ENCODE measurements at places on chromosomes 7 and 10.
A peak's percentile ranks its signal among the peaks of the same experiment; 100 is the strongest.

DNA sequence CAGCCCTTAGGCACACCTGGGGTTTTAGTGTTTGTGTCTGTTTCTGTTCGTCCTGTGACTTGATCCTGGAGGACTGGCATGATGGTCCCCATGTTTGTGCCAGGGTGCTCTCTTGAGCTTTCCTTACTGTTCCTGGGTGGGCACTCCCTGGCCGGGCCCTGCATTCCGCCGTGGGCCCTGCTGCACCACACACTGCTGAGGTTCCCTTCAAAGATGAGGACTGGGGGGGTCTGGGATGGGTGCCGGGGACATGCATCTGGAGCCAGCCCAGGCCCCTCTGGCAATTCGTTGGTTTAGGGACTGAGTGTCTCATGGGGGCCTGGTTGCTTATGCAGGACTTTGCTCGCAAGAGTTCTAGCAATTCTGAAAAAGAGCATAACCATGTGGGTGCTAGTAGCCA, 4.7 kb downstream of the AGAP3 start:
- DNase-seq: no peak

DNA sequence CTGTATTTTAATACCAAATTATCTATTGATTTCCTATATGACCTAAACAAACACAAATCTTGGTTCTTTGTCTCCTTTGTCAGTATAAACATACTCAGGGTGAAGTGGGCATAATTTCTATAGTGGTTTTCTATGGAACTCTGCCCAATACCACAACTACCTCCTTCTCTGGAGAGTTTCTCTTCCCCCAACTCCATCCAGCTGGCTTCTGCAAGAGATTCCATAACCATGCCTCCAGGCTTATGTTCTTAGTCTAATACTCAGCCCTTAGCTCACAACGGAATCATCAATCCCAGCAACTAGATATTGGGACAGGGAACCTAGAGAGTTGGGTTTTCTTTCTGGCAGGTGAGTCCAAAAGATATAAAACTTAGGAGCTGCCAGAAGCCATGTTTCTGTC, 127.3 kb downstream of the TRIL start:
- DNase-seq: no peak

GRCh38 chr10:112695539-112695938, 248.5 kb downstream of the VTI1A start:
- no peak for DNase-seq

DNA sequence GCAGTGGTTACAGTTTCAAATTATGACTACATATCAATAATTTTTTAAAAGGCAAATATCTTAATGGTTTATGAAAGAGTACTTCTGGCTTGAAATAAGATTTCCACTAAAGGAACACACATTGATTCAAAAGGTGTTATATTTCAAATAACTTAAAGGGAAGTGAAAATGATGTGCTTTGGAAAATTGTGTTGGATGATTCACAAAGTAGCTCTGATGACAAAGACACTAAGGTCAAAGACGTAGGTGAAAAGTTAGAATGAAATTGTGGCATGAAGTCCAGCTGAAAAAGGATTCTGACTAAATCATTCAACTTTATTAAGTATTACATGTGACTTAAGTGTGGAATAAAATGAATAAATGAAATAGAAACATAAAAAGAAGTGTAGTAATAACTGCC, 20.8 kb upstream of the OR2A5 start:
- no peak for DNase-seq

DNA sequence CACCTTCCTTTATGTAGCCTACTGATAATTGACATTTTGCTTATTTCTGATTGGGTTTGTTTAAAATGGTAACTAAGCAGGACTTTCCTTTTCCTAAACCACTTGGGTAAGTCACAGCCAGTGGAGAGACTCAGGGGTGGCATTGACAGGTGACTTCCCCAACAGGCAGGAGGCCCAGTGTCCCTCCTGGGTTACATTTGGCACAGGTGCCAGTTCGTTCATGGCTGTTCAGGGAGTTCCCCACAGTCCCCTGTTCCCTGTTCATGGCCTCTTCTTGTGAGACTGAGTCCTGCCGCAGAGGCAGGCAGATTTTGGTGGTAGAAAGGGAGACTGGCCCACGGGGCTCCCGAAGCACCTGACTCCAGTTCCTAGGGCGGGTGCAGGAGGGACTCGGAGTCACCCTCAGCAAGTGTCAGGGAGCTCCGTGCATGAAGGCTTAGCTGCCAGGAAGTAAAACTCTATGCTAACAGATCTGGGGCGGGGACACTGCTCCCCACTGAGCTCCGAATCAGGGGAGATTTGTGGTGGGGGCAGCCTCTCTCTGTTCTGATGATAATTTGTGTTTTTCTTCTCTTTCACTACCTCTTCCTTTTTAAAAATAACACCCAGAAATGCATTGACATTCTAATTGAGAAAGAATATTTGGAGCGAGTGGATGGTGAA, 84.1 kb downstream of the EZH2 start:
- DNase-seq: no peak

DNA sequence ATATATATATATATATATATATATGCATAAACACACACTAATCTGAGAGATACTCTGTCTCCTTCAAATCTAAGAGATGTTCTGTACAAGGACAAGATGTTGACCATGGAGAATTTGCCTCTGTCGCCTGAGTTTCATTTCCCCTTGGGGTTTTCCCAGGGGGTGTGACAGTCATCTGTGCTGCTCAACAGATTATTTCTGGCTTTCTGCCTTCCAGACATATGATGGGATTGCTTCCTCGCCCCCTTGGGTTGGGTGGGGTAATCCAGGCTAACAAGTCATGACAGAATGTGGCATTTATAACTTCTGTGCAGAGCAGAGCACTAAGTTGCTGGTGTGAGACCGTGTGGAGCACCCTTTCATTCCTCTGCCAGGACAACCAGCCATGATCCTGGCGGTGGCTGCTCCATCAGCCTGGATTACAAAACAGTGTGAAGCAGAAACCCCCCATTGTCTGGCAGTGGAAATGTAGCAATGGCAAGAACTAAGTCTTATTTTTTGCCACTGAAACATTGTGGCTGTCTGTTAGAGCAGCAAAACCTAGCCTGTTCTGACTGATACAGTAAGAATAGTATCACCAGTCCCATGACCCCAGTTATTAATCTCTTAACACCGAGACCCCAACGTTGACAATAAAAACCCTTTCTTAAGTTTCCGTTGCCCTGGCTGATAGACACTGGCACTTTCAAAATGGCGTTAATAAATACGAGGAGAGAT, 13.7 kb upstream of the USP6NL start:
- no peak for DNase-seq

DNA sequence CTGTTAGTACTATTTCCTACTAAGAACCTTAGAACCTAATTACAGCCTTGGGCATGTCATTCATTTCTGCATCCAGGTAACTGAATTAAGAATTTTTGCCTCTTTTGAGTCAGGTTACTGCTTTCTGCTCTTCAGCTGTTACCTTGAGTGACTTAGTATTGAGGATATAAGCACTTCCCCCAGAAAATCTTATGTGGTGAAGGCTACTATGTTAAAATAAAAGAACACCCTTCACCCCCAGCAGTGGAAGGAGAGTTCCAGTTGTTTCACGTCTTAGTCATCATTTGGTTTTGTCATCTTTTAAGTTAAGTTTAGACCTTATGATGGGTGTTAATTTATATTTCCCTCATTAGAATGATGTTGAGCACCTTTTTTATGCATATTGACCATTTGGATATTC, 82.8 kb downstream of the GLCCI1 start:
- no peak for DNase-seq

DNA sequence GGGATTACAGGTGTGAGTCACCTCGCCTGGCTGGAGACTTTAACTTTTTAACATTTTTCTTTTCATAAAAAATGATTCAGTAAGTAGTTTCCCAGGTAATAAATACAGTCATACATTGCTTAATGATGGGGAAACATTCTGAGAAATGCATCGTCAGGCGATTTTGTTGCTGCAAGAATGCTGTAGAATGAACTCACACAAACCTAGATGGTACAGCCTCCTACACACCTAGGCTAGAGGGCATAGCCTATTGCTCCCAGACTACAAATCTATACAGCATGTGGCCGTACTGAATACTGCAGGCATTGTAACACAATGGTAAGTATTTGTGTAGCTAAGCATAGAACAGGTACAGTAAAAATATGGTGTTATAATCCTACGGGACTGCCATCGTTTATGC, 108.5 kb upstream of the SFMBT2 start:
- DNase-seq: no peak

DNA sequence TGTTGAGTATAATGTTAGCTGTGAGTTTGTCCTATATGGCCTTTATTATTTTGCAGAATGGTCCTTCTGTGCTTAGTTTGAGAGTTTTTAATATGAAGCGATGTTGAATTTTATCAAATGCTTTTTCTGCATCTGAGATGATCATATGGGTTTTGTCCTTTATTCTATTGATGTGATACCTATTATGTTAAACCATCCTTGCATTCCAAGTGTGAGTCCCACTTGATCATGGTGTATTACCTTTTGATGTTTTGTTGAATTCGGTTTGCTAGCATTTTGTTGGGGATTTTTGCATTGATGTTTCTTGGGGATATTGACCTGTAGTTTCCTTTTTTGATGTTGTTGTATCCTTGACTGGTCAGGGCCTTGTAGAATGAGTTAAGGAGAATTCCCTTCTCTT, 166.4 kb downstream of the MLLT10 start:
- peak; percentile 20 for DNase-seq

GRCh38 chr7:130365511-130366441, 14.5 kb upstream of the CPA1 start:
- DNase-seq: peak; percentile 33

DNA sequence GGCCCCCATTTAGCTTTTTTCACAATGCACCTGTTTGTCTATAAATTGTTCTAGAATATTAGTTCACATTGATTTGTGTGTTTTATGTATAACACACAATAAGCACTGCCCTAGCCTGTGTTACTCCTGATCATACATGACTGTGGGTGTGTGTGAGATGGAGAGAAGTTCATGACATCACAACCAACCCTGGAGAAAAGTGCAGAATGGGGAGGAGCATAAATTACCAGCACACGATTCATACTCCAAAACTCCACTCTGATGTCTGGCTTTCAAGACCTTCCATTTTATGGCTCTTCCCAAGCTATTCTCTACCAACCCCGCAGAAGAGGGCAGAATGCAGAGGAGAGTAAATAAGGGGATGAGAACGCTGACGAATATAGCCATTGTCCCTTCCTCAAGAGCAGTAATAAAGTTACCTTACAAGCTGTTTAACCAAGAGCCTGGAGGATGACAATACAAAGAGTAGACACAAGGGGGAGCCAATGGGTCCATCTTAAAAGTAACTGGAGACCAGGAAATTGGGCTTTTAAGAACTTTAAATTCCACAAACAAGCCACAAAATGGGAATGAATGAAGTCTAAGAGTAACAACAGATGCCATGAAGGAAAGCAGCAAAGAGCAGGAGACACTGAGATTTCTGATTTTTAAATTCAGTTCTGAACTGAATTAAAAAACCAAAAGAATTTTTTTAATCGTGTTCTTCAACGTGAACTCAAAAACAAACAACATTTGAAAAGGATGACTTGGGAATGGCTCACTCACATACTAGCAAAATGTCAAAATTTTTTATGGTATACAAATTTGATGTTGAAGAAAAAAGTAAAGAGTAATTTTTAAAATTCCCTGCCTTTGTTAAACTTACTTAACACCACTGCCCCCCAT, 159.6 kb downstream of the PARD3 start:
- peak; percentile 91 for DNase-seq

DNA sequence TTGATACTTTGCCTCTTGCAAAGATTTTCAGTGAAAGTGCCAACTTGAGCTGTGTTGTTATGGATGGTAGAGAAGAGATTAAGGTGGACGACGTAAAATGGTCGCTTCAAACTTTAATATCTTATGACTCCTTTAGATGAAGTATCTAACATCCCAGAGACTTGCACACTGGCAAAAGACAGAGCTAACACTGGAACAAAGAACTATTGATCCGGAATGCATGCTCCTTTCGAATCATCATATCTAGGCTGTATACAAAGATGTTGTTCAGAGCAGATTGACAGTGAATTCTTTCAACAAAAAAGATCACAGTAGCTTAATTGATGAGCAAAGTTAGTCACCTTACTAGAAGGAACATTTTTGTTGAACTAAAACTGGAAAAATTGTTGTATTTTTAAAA, 592.7 kb downstream of the NXPH1 start:
- no peak for DNase-seq

GRCh38 chr7:117157241-117158209, 165.3 kb downstream of the WNT2 start:
- no peak for DNase-seq

DNA sequence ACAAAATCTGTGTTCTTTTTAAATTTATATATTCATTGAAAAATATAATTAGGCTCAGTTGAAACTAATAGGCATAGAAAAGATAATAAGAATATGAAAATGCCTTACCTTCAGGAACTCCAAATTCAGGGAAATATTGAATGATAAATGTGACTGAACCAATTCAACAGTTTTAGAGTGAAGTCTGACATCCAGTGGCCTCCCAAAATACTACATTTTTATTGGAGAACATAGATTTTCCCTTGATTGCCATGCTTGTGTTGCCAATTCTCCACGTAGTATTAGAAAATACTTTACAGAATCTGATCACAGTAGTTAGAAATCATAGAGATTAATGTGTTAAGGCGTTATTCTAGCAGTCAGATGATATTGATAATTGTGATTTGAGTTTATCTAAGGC, 1246.7 kb downstream of the GATA3 start:
- DNase-seq: no peak

GRCh38 chr7:105010504-105011130, 3.4 kb upstream of the KMT2E start:
- no peak for DNase-seq

DNA sequence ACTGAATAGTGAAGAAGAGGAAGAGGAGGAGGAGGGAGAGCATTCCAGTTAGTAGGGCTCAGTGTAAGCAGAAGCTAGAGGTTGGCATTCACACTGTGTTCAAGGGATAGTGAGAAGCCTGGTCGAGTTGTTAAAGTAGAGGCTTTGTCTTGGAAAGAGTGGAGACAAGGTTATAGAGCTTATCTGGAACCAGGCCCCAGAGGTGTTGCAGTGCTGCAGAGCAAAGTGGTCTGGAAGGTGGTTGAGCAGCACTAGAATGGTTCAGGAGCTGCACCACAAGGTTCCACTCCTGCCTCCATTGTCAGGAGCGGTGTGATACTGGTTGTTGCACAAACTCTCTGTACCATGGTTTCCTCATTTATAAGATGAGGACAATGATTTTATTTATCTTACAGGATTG, 8.8 kb upstream of the PCGF5 start:
- peak; percentile 10 for DNase-seq

DNA sequence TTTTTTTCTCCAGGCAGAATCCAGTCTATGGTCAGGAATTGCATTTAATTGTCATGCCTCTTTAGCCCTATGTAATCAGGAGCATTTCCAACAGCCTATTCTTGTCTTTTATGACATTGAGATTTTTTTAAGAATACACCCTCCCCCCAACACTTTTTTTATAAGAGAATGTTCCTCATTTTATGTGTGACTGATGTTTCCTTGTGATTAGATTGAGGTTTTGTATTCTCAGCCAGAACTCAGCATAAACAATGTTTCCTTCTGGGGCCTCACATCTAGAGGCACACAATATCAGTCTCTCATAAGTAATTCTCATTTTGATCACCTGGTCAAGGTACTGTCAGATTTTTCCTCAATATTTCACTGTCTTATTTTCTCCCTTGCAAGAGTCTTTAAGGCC, 193.4 kb upstream of the PDE1C start:
- no peak for DNase-seq

- no peak for DNase-seq
Measured at GRCh38 chr10:87503886-87504285, 807 bp upstream of the MINPP1 start.
